NCI-H446 treated with DMSO at 0.1 percent for 48 hours (cell line): ENCODE measurements at places on chromosomes 5 and 9.

DNA sequence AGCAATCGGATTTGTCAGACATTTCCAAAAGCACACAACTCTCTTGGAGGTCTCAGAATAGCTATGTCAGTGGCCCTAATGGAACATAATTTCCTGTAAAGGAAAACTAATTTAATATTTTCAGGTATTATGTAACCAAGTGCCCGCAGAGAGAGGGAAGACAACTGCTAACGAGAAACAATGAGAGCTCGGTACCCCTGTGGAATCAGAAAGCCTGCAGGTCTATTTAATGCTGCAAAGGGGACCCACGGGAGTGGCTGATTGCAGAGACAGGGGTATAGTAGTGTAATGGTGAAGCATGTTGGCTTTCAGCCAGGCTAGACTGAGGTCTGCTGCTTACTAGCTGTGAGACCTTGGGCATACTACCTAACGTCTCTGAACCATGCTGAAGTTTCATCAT is 508.1 kb upstream of the BRINP1 start:
- no peak for DNase-seq

- DNase-seq = no peak
Observed at GRCh38 chr9:101093620-101094019, 65.1 kb downstream of the PLPPR1 start.

GRCh38 chr9:18922161-18922885 is 110.7 kb downstream of the SAXO1 start:
- no peak for DNase-seq

DNA sequence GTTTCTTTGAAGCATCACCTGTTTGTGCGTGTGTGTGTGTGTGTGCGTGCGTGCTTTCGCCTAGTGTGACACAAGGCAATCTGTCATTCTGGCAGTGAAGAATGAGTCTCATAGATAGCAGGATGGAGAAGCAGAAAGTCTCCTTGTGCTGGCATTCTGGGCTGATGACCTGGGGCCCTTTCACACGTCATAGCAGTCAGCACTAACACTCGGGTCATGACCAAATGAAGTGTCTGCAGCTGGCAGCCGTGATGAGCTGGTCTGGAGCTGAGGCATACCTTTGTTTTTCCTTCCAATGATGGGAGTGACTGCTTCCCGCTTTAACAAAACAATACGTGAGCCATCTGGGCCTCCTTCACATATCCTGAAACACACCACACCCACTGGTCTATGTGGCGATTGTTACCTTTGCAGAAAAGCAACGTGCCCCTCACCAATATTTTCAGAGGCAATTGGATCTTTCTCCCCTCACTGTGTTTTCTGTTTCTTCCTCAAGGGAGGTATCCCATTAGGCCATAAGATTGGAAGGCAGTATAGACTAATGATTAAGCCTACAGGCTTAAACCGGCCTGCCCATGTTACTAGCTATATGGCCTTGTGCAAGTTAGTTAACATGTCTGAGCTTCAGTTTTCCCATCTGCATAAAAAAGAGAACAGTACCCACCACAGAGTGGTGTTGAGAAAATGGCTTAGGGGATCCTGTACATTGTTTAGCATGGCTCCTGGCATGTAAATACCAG is 88.8 kb downstream of the SREK1 start:
- no peak for DNase-seq
